Renal cortex interstitium (tissue), 15 donors: ENCODE measurements at places on chromosomes 1 and 21.

DNA sequence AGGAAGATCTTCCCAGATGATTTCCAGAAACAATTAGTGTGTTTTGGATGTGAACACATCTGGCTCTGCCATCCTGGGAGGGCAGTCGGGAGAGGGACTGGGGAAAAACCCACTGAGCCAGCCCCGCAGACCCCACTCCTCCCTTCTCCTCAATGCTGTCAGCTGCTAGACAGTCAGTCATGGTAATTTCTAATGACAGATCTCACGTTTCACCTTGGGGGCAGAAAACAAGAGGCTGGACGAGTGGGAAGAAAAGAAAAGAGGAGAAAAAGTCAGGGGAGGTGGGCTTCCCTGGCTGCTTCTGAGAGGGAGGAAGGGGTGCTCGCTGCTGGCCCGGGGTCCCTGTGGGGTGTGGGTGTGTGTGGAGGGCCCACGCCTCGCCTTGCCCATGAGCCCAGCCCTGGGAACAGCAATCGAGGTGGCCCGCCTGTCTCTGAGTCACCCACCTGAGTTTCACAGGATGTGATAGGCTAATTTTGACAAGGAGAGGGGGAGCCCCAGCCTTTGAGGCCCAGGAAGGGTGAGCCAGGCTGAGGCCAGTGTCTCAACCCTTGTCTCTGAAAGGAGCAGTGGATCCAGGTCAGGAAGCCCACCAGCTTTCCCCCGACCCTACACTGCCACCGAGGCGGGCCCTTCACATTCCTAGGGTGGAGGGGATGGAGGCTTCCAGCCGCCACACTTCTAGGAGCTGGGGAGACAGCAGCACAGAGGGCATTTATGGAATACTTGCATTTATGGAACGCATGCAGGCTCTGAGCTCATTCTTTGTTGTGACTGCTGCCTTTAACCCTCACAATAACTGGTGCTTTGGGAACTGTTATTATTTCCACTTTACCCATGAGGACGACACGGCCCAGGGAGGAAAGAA is 49.1 kb upstream of the IFNLR1 start:
- DNase-seq: no peak

DNA sequence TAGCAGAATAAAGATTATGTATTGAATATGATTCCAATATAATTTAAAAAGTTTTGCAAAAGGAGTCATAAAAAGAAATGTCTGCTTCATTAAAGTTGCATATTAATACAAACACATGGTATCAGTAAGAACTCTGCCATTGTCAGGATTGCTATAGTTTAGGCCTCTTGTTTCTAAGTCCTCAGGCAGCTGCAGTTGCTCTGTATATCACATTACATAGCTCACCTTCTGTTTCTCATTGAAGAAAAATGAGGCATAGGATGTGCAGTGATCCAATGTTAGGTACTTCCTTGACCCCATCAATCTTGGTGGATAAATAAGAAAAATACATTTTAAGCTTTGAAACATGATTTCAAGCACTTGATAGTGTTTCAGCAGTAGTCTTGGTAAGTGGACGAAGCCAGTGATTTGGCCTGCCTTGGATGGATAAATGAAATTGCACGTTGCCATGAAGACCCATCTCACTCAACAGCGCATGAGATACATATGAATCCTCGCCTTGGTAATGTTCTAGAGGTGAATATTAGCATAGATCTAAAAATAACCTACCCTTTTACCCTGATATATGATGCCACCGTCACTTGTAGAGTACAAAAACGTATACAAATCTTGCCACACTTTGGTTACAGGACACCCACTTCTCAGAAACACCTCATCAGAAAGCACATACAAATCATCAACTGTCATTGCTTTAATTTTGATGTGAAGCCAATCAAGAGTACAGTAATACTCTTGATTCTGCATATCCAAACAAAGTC is 25.3 kb downstream of the ZFYVE9 start:
- DNase-seq: no peak

GRCh38 chr1:38941527-38942019 is at the start of gene RHBDL2:
RHBDL2 (minus strand) TSS chr1:38941830; CDS start chr1:38919212, 22,618 bp downstream.
- no peak for DNase-seq

GRCh38 chr1:225250432-225250831 is 177.4 kb downstream of the LBR start:
- no peak for DNase-seq

GRCh38 chr1:24322470-24323177 is 3.5 kb downstream of the GRHL3 start:
- no peak for DNase-seq

- DNase-seq: no peak
These were observed 544.1 kb downstream of the NEGR1 start for GRCh38 chr1:71738256-71738655.

DNA sequence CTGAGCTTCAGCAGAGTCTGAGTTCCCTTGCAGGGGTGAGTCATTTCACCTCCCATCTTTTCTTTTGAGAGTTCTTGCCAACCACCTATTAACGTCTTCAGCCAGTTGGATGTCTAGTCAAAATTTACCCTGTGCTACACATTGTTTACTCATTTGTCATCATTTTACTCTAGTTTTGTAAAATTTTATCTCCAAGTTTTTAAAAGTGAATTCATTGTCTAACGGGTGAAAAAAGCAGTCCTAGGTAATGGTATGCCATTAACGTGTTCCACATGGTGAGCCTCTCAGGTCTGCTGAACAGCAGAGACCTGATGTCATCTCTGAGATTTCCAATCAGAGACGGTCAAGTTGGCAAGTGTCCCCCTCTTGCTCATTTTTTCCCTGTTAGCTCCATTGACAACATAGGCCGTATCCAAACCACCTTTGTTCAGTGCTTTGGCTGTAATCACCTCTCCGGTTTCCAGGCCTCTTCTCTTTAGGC is 85.4 kb downstream of the TBX15 start:
- no peak for DNase-seq

GRCh38 chr1:9241891-9242290 is 7.3 kb downstream of the H6PD start:
- no peak for DNase-seq

GRCh38 chr1:92653605-92654381 is 131.1 kb downstream of the EVI5 start:
- DNase-seq: no peak

GRCh38 chr1:52727114-52727586 is 897 bp downstream of the ZYG11B start:
- DNase-seq: no peak

- no peak for DNase-seq
These were observed 5.1 kb upstream of the ARHGAP30 start for GRCh38 chr1:161074676-161075368.

DNA sequence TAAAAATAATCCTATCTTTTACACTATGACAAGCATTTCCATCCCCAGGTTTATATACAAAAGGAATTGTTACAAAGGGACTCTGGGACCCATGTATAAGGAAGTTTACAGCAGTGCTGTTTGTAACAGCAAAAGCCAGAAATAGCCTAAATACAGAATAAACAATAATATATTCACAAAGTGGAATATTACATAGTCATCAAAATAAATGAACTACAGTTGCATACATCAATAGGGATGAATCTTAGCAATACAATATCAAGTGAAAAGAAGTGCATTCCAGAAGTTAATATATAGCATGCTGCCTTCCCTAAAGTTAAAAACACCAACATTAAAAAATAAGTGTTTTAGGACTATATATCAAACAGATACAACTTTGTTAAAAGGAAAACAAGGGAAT is 77.3 kb downstream of the EDEM3 start:
- no peak for DNase-seq

DNA sequence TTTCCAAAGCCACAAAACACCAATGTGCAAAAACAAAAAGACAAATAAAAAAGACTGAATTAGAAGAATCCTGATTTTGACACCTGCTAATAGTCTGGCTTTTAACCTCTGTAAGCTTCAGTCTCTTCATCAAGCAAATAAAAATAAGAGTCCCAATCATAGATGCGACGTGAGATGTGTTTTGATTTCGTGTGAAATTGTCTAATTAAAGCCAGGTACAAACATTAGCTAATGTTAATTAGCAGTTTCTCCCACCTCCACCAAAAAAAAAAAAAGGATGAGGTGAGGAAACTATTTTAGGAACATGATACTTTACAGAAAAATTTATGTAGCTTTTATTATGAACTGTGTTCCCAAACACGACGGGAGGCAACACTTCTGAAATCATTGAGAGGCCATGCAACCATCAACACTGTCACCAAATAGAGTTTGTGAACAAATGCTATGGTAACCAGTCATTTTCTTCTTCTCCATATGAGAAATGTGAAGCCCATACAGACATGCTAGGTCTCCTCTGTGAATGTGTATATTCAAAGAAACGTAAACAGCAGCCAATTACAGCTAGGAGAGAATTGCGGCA is 6.7 kb upstream of the EVI5 start:
- DNase-seq: no peak

- DNase-seq: peak; percentile 28
These were observed 27.1 kb upstream of the VTCN1 start for GRCh38 chr1:117237726-117238381.

DNA sequence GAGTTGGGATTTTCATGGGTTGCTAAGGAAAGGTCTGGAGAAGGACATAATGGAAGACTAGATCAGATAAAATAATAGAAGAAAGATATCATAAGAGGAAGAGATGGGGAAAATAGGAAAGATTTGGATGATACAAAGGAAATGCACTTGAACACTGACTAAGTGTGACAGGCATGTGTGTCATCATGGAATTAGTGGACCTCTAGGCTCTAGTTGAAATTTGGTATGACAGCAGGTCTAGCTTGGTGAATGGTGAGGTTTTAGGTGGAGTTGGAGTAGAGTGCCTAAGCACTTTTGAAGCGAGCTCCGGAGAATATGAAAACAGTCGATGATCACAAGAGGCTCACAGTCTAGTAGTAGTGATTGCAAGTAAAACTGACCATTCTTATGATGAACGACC is 73.0 kb upstream of the PTGS2 start:
- DNase-seq: no peak

DNA sequence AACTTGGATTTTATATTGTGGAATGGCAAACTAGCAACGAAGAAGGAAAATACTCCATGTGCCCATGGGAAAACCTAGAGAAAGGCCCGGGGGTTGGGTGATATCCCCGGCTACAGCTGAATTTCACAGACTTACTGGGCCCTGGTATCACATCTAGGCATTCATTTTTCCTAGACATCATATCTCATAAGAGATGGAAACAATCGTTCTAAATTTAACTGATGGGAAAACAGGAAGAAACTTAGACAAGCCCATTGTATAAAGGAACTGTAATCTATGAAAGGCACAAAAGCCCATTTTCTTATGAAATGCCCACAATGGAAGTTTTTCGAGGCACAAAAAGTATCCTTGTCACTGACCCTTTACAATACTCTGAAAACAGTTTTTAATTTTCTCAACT is 407.9 kb upstream of the LYPLAL1 start:
- no peak for DNase-seq

- no peak for DNase-seq
These were observed 166.1 kb upstream of the SAMSN1 start for GRCh38 chr21:14712121-14712715.

GRCh38 chr21:25961042-25961441 is 209.5 kb downstream of the APP start:
- DNase-seq: no peak

- no peak for DNase-seq
These were observed 2.4 kb downstream of the GABRD start for GRCh38 chr1:2021550-2021949.

- no peak for DNase-seq
These were observed 29.3 kb upstream of the ERO1B start for GRCh38 chr1:236311040-236311439.

GRCh38 chr21:15850645-15851044 is 120.9 kb downstream of the USP25 start:
- no peak for DNase-seq
